ENCODE measurements at places on chromosomes 4 and X. TPM values are rescaled to one million over a fixed set of nuclear protein-coding genes. Genes with fewer than 3 reads are reported as not detected.

Gene TRPC5OS
- total RNA-seq, result not detected

Gene TCEAL7
- total RNA-seq, result not detected

Gene BMX
- not detected for total RNA-seq

Gene TCEANC
- 0.95 TPM for total RNA-seq

Gene SPON2
- total RNA-seq, result 0.35 TPM

Gene ARMCX1
- 0.51 TPM for total RNA-seq

Gene PASD1
- not detected for total RNA-seq

Gene TGIF2LX
- not detected for total RNA-seq

Gene RP2
- 6.7 TPM for total RNA-seq

Gene MOB1B
- 7.3 TPM for total RNA-seq

Gene SMR3B
- not detected for total RNA-seq

Gene PDGFC
- 2.9 TPM for total RNA-seq

Gene HMX1
- total RNA-seq, result 0.16 TPM

Gene EMCN
- not detected for total RNA-seq

Gene XAGE2
- not detected for total RNA-seq

Gene SOX3
- total RNA-seq, result not detected

Gene MAGEA4
- total RNA-seq, result not detected

Gene SPARCL1
- not detected for total RNA-seq

Gene HS6ST2
- not detected for total RNA-seq

Gene SLC25A53
- total RNA-seq, result 5.8 TPM

Gene MAEA
- total RNA-seq, result 68.1 TPM

Gene RHOH
- total RNA-seq, result 0.23 TPM

Gene FGA
- 14.4 TPM for total RNA-seq

Gene ENAM
- not detected for total RNA-seq

Gene TEX28
- not detected for total RNA-seq

Gene CLTRN
- 0.97 TPM for total RNA-seq

Gene FGF2
- total RNA-seq, result 53.5 TPM

Gene BEND4
- total RNA-seq, result not detected

Gene CDX4
- not detected for total RNA-seq

Gene MTNR1A
- total RNA-seq, result 0.43 TPM

Gene TRIML2
- total RNA-seq, result 45.0 TPM

Gene SH3D19
- 25.3 TPM for total RNA-seq

Gene FRMD7
- not detected for total RNA-seq

Gene NSD2
- total RNA-seq, result 49.7 TPM

Gene MGAT4D
- total RNA-seq, result not detected

Gene HERC5
- total RNA-seq, result 4.1 TPM

Gene FUNDC1
- total RNA-seq, result 25.6 TPM

Gene CLCN5
- total RNA-seq, result 2.5 TPM

Gene RTL9
- total RNA-seq, result 0.09 TPM

Gene NAA15
- total RNA-seq, result 38.6 TPM

Gene CRMP1
- 3.4 TPM for total RNA-seq

Gene P2RY8
- total RNA-seq, result not detected

Gene BRS3
- not detected for total RNA-seq

Gene GYG2
- 4.8 TPM for total RNA-seq
